ENCODE measurements at places on chromosomes 2 and 18.

DNA sequence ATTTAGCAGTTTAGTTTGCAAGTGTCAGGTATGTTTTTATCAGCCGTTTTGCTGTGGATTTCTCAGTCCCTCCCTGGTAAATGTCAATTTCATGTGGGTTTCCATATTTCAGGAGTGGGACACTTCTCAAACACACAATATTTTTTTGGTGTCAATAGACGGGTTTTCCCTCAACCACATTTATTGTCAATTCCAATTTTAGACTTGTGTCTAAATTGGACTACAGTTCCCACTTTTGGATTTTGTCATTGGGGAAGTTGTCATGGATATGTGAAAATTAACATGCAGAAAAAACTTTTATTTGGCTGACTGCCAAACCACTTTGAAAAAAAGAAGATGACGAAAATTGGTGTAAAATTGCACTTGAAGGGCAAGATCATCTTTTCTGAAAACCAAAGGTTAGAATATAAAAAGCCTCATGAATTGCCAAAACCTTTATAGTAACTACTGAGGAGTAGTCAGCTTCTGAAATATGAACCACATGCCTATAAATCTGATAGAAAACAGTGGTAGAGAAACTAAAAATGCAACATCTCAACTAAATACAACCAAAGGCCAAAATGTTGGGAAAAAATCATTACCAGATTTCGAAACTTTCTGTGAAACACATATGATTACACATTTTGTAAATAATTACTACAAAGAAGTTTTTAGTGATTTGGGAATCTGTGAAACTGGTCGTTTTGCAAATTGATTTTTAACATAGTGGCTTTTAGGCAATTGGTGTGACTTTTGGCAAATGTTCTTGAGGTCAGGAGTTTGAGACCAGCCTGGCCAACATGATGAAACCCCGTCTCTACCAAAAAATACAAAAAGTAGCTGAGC is 106.4 kb downstream of the BCL2L11 start:
- peaks cover 8% of the 10 kb centered on the region for H3K4me1 ChIP-seq
- no peaks in the 10 kb centered on the region for H3K27me3 ChIP-seq
- DNase-seq: no peak
- H3K4me3 ChIP-seq: no peak overlapping the region
- no peaks in the 10 kb centered on the region for H3K36me3 ChIP-seq
- no peak overlapping the region for H3K27ac ChIP-seq

- H3K4me3 ChIP-seq: peak overlapping the region; percentile 99
- H3K27ac ChIP-seq: peak overlapping the region; percentile 98
Observed at GRCh38 chr2:98608962-98609604, 694 bp downstream of the UNC50 start.

GRCh38 chr2:96963316-96963715 is 23.1 kb downstream of the FAM178B start:
- H3K4me3 ChIP-seq: no peak overlapping the region
- no peaks in the 10 kb centered on the region for H3K27me3 ChIP-seq
- DNase-seq: no peak
- peaks cover 6% of the 10 kb centered on the region for H3K4me1 ChIP-seq
- no peaks in the 10 kb centered on the region for H3K36me3 ChIP-seq

DNA sequence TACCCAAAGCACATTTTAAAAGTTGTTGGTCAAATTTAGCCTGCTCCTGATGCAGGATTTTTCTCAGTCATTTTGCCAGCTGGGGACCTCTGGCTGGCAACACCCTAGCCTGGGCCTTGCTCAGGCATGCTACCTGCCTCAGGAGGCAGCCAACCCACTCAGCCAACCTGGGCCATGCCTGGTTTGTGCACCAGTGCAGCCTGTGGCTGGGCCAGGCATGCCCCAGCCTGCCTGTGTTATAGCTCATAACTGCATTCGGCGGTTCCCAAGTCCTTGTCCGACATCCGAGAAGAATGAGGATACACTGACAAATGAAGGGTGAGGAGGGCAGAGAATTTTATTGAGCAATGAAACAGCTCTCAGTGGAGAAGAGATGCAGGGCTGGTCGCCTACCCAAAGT is 608.0 kb downstream of the SUCLG1 start:
- H3K4me1 ChIP-seq: no peaks in the 10 kb centered on the region
- no peaks in the 10 kb centered on the region for H3K36me3 ChIP-seq
- H3K27me3 ChIP-seq: no peaks in the 10 kb centered on the region
- no peak overlapping the region for H3K4me3 ChIP-seq
- no peak overlapping the region for H3K27ac ChIP-seq

DNA sequence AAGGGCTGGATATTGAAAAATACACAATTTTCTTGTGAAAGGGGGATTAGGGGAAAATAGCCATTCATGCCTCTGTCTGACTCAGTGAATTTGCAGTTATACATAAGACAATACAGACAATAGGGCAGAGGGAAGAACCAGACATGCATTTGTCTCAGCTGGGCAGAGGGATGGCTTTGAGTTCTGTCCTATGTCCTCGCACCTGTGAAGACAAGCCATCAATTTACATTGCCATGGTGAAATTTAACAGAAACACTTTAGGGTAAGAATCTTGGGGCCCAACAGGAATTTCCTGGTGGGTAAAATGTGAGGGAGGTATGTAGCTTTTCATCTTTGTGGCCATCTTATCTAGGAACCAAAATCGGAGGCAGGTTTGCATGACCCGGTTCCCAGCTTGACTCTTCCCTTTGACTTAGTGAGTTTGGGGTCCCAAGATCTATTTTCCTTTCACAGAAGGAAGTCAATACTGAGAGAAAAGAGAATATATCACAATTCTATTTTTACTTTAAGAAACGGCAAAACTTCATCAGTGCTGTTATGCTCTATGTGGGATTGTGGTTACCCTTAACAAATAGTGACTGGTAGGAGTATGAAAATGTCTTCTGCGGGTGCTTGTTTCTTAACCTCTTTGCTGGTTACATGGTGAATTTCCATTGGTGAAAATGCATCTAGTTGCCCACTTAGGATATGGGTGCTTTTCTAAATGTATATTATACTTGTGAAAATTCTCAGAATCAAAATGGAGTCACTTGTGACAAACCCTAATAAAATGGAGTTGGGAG is 221.8 kb downstream of the SPP2 start:
- peaks cover 6% of the 10 kb centered on the region for H3K4me1 ChIP-seq
- no peak for DNase-seq
- H3K27me3 ChIP-seq: peaks cover 10% of the 10 kb centered on the region
- no peak overlapping the region for H3K4me3 ChIP-seq
- H3K27ac ChIP-seq: no peak overlapping the region

DNA sequence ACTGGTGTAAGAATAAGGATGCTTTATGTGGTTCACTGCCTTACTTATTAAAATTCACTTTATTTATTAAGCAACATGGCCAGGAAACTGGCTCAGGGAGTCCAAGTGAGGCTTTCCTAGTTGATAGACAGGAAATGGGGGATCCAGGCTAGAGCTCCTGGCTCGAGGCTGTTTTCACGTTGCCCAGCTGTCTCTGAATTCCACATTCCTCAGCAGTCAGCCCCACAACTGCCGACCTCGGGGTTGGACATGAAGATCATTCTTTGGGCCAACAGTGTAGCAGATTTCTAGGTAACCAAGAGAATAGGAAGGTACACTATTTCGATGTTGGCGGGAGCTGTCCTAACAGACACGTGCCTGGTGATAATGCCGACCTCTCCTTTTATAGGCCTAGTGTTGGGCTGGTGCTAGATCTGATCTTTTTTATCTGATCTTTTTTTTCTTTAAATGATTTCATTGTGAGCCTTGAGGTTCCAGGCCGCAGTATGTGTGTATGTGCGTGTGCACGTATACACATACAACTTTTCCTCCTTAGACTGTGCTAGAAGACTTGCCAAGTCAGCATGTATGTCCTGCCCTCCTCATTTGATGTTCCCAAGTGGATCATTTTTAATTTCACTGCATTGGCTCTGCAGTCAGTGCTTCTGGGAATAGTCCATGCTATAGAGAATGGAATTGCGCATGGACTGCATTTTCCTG is 103.5 kb downstream of the CABLES1 start:
- DNase-seq: no peak
- H3K4me3 ChIP-seq: no peak overlapping the region
- H3K27ac ChIP-seq: peak overlapping the region; percentile 88
- H3K27me3 ChIP-seq: no peaks in the 10 kb centered on the region
- H3K4me1 ChIP-seq: peaks cover 26% of the 10 kb centered on the region
- no peaks in the 10 kb centered on the region for H3K36me3 ChIP-seq

DNA sequence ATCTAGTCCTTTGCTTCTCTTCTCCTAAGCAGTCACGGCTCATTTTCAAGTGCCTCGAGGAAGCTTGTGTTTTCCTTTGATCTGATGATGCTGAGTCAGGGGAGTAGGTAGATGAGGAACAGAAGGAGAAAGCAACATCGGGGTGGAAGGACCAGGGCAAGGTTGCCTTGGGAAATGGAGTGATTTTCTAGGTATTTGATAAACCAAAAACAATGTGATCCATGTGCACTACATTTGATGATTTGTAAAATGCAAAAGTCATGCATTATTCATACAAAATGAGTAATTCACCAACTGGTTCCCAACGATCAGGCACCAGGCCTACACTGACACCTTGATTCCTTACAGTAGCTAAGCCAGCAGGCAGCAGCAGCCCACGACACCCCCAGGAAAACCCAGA is 205.3 kb downstream of the ANAPC1 start:
- H3K27ac ChIP-seq: no peak overlapping the region
- H3K4me1 ChIP-seq: no peaks in the 10 kb centered on the region
- H3K4me3 ChIP-seq: no peak overlapping the region

DNA sequence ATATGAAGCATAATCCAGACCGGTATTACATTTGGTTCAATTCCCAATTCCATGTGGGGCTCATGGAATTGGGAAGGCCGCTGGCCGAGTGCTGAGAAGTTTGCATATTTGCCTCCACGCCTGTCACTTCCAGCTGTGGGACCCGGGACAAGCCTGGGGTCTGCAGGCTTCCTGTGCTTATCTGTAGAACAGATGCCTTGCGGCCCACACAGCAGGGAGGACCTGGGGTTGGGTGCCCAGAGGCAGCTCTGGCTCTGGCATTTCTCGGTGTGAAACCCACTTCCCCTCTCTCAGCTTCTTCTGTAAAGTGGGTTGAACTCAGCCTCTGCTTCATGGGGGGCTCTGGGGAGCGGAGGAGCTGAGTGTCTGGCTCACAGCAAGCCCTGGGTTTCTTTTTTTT is 97.9 kb downstream of the SH3BP4 start:
- H3K27me3 ChIP-seq: no peaks in the 10 kb centered on the region
- H3K4me3 ChIP-seq: no peak overlapping the region
- peaks cover 22% of the 10 kb centered on the region for H3K36me3 ChIP-seq
- no peak for DNase-seq
- peak overlapping the region; percentile 64 for H3K27ac ChIP-seq
- H3K4me1 ChIP-seq: peaks cover 62% of the 10 kb centered on the region

DNA sequence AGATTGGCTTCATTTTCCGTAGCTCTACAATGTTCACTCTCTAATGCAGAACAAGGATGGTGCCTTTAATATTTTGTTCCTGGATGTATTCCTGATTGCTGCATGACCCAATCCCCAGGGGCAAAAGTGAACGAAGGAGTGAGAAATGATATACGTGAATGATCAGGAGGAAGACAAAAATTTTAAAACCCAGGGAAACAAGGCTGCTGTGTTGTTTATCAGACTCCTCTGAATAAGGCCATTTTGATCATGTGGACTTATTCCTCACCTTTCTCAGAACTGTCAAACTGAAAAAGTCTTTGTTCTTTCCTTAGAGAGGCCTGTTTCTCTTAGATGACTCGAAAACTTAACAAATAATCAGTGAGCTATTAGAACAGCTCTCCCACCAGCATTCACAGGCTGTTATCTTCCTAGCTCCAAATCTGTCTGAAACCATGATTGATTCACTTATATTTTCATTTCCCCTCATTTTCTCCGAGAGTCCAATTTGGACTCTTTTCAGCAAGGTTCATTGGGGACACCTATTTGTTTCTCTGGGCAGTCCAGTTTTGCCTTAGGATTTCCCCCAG is 29.5 kb upstream of the COX7A2L start:
- no peak for DNase-seq
- no peak overlapping the region for H3K4me3 ChIP-seq
- H3K36me3 ChIP-seq: no peaks in the 10 kb centered on the region
- no peak overlapping the region for H3K27ac ChIP-seq
- peaks cover 5% of the 10 kb centered on the region for H3K27me3 ChIP-seq

GRCh38 chr2:206230060-206230762 is 44.3 kb upstream of the ZDBF2 start:
- no peaks in the 10 kb centered on the region for H3K4me1 ChIP-seq
- H3K27ac ChIP-seq: no peak overlapping the region
- no peak overlapping the region for H3K4me3 ChIP-seq
- DNase-seq: no peak

GRCh38 chr18:10450986-10451385 is 3.4 kb upstream of the APCDD1 start:
- peaks cover 2% of the 10 kb centered on the region for H3K27me3 ChIP-seq
- H3K27ac ChIP-seq: peak overlapping the region; percentile 90
- no peak for DNase-seq
- no peaks in the 10 kb centered on the region for H3K36me3 ChIP-seq

DNA sequence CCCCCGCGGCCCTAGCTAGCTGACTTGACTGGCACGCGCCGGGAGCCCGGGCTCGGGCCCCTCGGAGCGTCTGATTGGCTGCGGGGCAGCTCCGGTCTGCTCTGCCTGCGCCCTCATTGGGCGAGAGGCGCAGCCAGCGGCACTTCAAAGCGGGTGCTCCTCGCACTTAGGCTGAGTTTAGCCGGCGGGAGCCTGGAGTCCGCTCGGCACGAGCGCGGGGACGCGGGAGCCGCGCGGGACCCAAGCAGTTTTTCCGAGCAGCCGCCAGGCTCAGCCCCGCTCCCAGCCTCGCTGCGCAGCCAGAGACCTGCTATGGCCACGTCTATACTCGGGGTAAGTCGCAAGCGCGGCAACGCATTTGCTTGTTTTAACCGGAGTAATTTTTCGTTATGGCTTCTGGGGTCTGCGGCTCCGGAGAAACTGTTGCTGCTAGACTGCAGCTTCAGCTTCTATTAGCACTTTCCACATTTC is at the start of gene SP9:
Gene SP9 (plus strand): TSS at position 174 of the 471 bp plus-strand sequence. CDS start 139 bp downstream, at position 313.
- peaks cover 100% of the 10 kb centered on the region for H3K27me3 ChIP-seq
- no peaks in the 10 kb centered on the region for H3K36me3 ChIP-seq
- no peak for DNase-seq
- H3K4me1 ChIP-seq: peaks cover 50% of the 10 kb centered on the region
- no peak within 1 kb of the TSS for H3K27ac ChIP-seq

GRCh38 chr2:218024871-218025270 is 22.1 kb upstream of the TNS1 start:
- no peak overlapping the region for H3K4me3 ChIP-seq
- H3K27ac ChIP-seq: peak overlapping the region; percentile 89
- H3K36me3 ChIP-seq: no peaks in the 10 kb centered on the region
- H3K4me1 ChIP-seq: peaks cover 97% of the 10 kb centered on the region
- H3K27me3 ChIP-seq: no peaks in the 10 kb centered on the region
- DNase-seq: peak; percentile 10

Data from left ventricle myocardium inferior (tissue), 1 donor.